ENCODE measurements at places on chromosomes 6 and 20.

GRCh38 chr6:136173519-136174507 lies 76.3 kb downstream of the MTFR2 start:
- no peak for DNase-seq

- no peak for DNase-seq
Measured at GRCh38 chr6:148964467-148964866, 217.6 kb downstream of the UST start.

GRCh38 chr6:79797912-79798311 lies 149.4 kb downstream of the ELOVL4 start:
- no peak for DNase-seq

GRCh38 chr6:143451531-143451930 lies 926 bp downstream of the PEX3 start:
- DNase-seq, result no peak

All from kidney (tissue), 22 donors.